ENCODE measurements at places on chromosomes 7 and 10.
A peak's percentile ranks its signal among the peaks of the same experiment; 100 is the strongest.

DNA sequence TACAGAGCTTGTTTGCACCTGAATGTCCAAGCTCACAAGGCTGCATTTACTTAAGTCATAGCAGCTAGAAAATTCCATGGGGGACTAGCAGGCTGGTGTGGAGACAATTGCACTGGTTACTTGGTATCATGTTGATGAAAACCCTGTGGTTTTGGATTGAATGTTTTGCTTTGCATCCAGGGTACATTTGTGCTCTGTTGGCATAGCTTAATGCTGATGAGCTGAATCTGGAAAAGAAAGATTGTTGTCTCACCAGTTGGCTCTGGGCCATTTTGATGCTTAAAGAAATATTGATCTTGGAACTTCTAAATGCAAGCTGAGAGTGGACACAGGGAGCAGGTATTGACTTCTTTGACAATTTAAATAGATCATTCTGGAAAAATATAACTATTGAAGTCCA is 122.5 kb upstream of the MBL2 start:
- DNase-seq = no peak

- no peak for DNase-seq
Observed at GRCh38 chr7:45567713-45568112, 6.5 kb upstream of the ADCY1 start.

DNA sequence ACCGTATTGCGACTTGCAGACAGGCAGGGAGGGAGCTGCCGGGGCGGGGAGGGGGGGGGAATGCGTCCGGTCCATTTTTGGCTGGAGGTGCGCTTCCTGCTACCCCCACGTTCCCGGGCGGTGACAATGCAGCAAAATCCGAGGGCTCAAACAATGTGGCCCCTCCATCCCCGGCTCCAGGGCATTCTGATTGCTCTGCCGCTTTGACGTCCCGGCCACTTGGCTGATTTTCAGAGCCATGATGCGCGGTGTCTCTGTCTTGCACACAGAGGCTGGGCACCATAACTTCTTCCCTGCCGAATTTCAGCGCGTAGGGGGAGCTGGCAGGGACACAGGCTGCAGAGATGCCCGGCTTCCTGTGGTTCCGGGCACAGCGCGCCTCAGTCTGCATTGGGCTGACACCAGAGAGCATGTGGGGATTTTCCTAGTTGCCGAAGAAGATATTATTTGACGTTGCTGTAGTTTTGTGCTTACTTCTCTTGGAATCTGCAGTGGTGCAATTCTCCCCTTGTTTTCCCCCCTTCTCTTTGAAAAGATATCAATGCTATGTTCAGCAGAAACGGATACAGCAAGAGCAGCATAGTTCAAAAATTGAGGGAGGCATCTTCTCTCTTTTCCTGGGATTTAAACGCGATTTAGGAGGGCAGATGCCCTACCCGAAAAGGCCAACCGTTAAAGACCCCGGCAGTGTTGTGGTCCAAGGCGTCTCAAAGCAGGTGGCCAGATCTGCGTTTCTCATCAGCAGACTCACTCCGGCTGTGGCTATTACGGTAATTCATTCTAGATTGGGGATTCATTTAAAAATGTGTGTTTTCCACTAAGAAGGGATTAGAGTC is 1.4 kb downstream of the HECW1 start:
- no peak for DNase-seq

GRCh38 chr10:73816917-73817729 is 5.7 kb upstream of the NDST2 start:
- no peak for DNase-seq

- DNase-seq = peak; percentile 16
Observed at GRCh38 chr7:155962191-155962967, 150.1 kb upstream of the SHH start.

GRCh38 chr10:112988839-112989406 is 38.9 kb downstream of the TCF7L2 start:
- no peak for DNase-seq

DNA sequence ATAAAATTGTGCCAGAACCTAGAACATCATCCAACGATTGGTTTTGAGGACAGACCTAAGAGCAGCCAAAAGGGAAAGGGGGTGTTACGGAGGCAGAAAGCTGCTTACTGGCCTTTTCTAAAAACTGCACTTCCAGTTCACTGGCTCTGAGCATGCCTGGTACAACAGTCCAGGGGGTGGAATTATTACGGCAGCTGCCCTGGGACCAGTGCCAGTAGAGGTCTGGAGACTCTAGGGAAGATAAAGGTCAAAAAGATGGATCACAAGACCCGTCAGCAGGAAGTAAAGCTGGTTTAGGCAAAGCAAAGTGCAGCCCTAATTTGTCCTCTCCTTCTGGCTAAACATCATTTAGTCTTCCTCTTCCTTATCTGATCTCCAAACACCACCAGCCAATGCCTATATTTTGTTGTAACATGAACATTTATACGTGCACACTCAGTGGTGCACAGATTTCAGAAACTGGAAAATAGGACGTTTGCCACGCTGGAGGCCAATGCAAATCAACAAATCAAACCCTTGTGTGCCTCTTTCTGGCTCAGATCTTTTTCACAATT is 216.4 kb upstream of the DPP6 start:
- no peak for DNase-seq

- DNase-seq = no peak
Observed at GRCh38 chr7:40822861-40823260, 688.1 kb downstream of the SUGCT start.

GRCh38 chr7:80060218-80060806 is 74.3 kb upstream of the GNAI1 start:
- DNase-seq = peak; percentile 24

- no peak for DNase-seq
Observed at GRCh38 chr10:107971411-107971810, 806.9 kb upstream of the SORCS1 start.

- DNase-seq = no peak
Observed at GRCh38 chr7:149373089-149373488, 87.8 kb downstream of the ZNF777 start.

GRCh38 chr7:30625283-30625682 is 30.6 kb downstream of the GARS1 start:
- DNase-seq = no peak

DNA sequence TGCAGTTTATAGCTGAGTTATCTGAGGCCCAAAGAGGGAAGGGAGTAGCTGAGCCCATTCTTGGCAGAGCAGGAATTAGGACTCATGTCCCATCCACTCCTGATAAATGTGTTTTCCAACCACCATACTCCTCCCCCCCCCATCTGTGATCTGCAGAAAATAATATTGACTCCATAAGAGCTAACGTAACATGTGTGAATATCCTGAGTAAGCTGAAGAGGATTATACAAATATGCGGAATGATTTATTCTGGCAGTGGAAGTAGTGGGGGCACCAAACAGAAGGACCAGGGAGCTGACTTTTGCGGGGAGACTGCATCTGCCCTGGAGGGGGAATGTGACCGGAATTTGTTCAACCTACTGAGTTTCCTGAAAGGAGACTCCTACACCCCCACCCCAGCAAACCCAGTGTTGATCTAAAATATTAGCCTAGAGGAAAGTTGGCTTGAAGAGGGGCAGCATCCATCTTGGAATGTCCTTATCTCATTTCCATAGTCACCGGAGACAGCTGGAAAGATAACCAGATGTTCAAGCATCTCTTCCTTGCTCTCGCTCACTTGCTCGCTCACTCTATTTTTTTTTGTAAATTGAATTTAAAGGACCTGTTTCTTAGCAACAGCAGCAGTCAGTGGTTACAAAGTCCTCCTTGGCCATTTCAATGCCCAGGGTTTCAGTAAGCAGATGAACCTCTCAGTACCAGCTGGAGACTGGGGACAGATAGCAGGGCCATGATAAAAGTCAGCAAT is 114.7 kb downstream of the RPS24 start:
- no peak for DNase-seq

DNA sequence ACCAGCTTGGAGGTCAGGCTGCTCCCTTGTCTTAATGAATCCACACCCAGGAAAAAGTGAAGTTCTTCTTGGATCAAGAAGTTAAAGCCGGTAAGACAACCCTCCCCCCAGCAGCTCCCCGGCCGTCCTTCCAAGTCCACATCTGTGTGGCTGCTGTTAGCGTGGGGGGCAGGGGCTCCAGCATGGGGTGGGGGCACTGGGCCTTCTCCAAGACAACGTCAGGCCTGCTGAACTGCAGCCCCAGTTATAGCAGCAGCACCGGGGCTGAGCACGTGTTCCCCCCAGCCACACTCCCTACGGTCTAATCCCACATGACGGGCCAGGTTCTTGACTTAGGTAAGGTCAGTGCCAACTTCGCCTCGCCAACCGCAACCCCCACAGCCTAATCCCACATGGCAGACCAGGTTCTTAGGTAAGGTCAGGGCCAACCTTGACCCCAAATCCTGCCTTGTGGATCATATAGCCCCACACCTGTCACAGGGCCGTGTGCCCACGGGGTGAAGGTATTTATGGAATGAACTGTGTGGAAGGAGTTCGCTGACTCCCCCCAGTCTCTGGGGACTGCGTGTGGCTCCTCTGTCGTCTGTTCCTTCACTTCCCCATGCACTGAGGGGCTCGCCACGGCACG is 30.4 kb upstream of the EN2 start:
- DNase-seq = no peak

DNA sequence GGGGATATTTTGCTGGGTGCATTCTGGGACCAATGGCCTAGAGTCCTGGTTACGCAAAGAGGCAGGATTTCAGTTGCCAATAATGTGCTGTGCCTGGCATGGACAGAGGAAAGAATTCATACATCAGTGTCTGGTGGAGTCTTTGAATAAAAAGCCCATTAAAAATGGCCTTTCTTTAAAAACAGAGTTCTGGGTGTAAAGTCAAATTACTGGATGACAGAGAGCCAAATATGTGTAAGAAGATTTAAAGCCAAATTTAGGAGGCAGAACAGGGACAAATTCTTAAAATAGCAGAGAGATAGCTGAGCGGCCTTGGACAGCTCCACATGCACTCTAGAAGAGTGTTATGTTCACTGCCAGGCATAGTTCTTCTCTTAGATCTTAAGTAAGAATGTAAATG is 60.8 kb upstream of the MEOX2 start:
- DNase-seq = no peak

- no peak for DNase-seq
Observed at GRCh38 chr7:1271046-1271445, 38.4 kb downstream of the UNCX start.

DNA sequence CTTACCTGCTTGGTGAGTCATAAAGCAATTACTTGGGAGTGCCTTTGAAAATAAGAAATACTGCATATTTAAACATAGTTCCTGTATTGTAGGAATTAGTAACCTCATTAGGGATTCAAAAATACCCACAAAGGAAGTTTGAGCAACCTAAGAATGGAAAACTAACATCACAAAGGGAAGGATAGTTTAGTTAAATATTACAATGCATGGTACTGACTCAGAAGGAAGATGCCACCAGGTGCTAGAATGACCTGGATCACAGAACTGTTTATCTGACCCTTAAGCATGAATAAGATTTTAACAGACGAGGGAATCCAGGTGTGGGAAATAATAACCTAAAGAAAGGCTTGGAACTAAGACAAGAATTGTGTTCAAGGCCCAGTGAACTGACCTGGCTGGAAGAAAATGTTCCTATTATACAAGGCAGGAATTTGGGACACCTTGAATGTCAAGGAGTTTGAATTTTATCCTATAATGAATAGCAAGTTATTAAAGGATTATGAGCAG is 106.4 kb downstream of the GSAP start:
- no peak for DNase-seq

DNA sequence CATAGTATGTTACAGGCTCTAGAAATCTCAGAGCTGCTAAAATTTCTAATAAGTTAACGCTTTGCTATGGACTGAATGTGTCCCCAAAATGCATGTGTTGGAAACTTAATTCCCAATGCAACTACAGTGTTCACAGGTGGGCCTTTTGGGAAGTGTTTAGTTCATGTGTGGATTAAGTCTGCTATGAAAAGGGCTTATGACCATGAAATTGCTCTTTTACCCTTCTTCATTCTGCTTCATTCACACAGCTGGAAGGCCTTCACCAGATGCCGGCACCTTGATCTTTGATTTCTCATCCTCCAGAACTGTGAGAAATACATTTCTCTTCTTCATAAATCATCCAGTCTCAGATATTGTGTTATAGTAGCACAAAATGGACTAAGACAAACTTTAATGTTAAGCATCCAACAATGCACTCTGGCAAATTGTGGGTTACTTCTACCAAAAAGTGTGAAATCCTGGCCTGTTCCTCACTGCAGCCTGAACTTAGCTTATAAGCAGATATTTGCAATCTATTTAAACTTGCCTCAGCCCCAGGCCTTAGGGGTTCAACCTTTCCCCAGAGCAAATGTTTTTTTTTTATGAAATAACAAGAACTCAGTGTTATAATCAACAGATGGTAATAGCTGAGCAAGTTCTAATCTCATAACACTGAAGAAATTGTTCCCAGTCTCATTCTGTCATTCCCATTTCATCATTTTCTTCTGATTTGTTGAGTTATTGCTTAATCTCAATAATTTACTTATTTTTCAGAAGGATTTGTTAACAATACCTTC is 523.6 kb downstream of the KIF20B start:
- no peak for DNase-seq

DNA sequence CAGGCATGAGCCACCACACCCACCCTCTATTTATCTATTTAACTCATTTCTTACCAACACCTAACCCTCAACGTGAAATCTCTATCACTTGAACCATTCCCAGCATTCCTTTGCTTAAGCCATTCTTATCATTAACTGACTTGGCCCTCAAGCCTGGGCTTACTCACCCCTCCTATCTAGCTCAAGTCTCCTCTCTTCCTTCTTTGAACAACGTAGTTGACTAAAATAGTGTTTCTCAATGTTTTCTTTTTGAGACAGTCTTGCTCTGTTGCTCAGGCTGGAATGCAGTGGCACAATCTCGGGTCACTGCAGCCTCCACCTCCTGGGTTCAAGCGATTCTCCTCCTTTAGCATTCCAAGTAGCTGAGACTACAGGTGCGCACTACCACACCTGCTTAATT is 7.0 kb downstream of the ANXA7 start:
- no peak for DNase-seq

DNA sequence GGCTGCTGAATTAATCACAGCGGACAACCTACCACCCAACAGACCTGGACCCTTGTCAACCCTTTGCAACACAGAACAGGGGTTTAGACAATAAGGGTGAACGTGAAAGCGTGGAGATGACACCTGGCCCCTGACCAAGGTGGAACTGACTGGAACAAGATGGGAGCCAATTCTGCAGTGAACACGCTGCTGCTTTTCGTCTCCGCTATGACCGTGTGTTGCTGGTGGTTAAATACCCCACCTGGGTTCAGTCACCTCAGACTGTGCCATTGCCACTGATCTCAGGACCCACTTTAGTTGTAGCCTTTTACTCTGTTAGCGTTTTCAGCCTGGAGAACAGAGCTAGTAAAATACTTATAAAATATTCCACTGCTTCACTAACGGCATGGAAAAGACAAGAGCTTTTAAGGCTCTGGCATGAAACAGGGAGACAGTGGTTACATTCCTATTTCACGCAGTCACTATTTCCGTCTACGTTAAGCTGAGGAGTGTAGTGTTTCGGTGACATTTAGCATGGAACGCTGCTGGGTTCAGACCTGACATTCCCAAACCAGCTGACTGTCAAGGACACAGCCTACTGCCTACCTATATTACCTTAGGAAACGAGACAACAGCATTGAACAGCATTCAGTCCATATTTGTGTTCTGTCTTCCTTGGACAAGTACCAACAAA is 119.5 kb upstream of the PRSS1 start:
- DNase-seq = no peak
